ENCODE measurements at places on chromosomes 13 and 19.

DNA sequence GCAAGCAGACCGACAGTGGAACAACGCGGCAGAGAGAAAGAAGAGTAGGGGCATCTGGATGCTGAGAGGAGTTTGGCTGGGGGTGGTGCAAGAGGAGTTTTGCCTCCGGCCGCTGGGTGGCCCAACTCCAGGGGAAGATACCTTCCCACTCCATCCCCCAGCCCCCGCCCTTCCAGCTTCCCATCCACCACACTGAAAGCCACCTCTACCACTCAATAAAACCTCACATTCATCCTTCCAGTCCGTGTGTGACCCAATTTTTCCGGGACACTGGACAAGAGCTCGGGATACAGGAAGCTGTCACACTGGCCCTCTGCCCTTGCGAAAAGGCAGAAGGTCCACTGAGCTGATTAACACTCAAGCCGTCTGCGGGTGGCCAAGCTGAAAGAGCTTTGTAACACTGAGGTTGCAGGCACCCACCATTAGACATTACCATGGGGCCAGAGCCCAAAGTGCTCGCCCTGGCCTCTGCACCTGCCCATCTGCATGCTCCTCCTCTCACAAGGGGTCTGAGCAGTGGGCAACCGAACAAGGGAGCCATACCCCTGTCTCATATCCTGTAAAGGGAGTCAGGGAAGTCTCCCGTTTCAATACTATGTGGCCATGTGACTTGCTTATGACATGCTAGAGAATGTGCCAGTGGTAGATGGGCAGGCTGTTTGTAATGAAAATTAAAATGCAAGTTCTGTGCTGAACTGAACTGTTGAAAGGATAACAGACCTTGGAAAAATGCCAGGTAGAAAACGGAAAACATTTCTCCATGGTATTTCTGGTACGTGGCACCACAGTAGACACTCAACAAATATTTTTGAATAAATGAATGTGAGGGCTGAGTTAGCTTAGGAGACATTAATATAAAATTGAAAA is 205.1 kb upstream of the STARD13 start:
- DNase-seq, result peak; percentile 42

- no peak for DNase-seq
Observed at GRCh38 chr13:106530171-106530851, 5.2 kb downstream of the EFNB2 start.

DNA sequence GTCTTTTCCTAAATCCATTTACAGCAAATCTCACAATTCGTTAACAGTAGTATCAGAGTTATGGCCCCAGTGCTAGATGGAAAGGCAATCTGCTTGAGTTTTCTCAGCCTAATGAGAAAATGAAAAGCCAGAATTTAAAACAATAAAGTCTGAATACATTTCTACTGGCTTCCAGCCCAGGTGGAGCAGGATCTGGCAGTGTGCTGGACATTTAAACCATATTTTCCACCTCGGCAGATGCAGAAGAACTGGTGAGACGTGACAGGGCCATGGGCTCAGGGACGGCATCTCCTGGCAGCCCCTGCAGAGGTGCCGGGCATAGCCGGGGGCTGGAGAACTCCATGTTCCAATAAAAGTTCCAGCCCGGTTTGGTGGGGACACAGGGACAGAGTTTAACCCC is 7.1 kb downstream of the SMIM7 start:
- DNase-seq, result no peak

- no peak for DNase-seq
Observed at GRCh38 chr19:45368737-45369340, 1.5 kb downstream of the ERCC2 start.

DNA sequence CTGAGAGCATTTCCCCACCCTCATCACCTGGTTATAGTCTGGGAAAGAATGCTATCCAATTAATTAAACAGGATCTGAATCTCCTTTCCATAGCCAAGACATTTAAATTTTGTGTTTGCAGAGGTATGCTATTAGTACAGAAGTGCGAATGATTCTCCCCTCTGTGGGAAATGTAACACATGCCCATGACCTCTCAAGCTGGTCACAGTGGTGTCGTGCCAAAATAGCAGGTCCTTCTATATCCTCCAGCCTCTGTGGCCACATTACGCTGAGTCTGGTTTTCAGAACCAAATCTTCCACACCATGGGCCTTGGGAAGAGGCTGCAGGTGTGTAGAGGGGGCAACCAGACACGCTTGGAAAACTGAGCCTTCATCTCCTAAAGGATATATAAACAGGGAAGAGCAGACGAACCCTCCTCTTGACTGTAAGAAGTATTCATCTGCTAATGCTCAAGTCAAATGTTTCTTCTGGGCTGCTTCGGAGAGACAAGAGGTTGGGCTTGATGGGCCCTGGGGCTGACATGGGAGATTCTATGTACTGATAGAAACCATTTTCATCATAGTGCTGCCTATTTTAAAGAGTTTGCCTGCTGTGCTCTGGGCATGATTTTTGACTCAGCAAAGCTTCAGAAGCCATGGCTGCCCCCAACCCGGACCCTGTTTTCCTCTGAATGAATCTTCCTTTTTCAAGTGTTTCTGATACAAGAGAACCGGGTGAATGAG is 197.6 kb downstream of the DNAJC15 start:
- no peak for DNase-seq

DNA sequence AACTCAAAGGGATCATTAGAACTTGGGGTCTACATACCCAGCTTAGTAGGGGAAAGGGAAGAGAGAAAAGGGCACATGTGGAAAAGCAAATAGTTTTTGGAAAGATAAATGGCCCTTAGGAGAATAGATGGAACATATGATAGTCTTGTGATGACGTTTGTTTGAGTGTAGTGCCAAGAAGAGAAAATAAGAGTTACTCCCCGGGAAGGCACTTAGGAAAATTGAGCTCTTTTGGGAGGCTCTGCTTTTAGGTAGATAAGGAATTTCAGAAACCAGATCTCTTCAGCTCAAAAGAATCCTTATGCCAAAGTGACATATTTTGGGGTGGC is 44.8 kb upstream of the SERTM1 start:
- DNase-seq, result no peak

GRCh38 chr13:104779311-104779993 is 1713.2 kb upstream of the SLC10A2 start:
- DNase-seq, result no peak

GRCh38 chr19:31261603-31262212 is 87.5 kb downstream of the TSHZ3 start:
- no peak for DNase-seq

DNA sequence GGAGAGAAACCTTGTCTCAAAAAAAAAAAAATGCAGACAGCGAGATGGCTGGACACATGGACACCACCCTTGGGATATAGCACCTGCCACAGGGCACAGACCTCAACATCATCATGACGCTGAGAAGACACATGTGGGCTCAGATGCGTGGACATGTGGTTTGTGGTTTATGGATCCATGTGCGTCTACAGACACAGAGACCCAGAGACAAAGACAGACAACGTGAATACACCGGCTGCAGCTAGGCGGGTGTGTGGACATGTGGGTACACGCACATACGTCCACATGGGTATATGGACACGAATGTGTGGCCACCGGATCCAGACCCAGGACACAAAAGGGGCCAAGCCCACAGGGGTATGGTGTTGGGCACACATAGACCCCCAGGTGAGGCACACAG is 1.3 kb downstream of the TNFSF14 start:
- no peak for DNase-seq

- no peak for DNase-seq
Observed at GRCh38 chr13:106038752-106039151, 496.7 kb downstream of the EFNB2 start.

DNA sequence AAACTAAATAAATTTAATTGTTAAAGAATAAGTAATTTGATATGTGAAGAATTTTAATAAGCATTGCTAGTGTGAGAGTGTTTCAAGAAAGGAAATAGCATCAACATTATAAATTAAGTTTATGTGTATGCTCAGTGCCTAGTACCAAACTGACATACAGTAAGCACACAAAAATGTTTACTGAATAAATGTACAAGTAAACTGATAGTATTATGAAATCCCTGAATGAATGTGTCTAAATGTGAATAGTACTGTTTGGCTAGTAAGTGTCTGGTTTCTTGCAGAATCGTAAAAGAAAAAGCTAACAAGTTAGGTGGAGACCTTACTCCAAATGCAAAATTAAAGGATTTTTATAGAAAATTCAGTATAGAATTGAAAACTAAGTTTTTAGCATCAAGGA is 233.6 kb downstream of the PCDH9 start:
- no peak for DNase-seq

- no peak for DNase-seq
Observed at GRCh38 chr19:13085666-13086065, 17.0 kb downstream of the LYL1 start.

- no peak for DNase-seq
Observed at GRCh38 chr19:16944626-16945363, 56.0 kb downstream of the F2RL3 start.

DNA sequence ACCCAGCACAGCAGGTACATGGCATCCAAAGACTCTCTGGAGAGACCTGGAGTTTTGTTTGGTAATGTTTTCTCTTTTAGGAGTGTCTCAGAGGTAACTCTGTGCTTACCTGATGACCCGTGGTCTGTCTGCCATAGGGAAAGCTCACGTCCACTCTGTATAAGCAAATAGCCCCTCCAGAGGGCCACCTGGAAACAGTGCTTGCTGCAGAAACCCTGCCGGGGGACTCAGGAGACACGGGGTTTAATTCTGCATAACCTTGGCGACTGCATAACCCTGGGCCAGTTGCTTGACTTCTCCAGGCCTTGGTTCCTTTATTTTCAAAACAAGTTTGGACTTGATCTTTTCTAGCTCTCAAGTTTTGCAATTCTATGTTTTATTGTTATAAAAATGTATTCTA is 187.2 kb upstream of the SOX1 start:
- no peak for DNase-seq

GRCh38 chr13:56424246-56424645 is 716.5 kb upstream of the PRR20A start:
- no peak for DNase-seq

GRCh38 chr19:12137221-12137940 is 2.8 kb downstream of the ZNF20 start:
- DNase-seq, result no peak

DNA sequence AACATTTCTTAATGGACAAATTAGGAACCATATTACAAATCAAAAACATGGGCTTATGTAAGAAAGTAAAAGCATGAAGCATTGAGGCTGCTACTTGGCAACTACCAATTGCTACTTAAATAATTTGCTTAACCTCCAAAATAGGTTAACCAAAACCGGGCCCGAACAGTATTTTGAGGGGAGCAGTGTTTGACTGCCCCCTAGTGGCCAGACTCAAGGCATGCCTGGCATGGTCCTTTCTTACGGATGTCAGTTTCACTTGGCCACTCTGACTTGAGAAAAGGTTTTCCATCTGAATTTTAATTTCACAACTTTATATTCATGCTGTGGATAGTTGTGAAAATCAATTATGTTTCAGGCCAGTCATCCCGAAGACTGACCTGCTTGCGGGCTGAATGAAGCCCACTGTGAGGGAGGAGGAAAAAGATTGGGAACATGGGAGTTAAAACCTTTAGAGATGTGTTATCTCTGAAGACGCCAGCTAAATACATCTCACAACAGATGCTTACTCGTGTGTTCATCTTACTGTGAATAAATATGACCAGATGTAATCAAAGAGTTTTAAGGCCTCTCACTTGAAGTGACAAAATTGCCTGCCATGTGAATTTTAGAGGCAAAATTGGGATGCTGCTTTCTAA is 2.9 kb downstream of the RXFP2 start:
- DNase-seq, result peak; percentile 77

GRCh38 chr13:33872005-33872351 is 54.0 kb downstream of the RFC3 start:
- DNase-seq, result no peak

- no peak for DNase-seq
Observed at GRCh38 chr13:44237276-44237767, 136.3 kb upstream of the SERP2 start.

- no peak for DNase-seq
Observed at GRCh38 chr13:103178986-103179943, 113.0 kb upstream of the SLC10A2 start.
